Stimulated activated CD4-positive, alpha-beta T cell treated with anti-CD3 and anti-CD28 coated beads, Interleukin-12 subunit alpha, Interleukin-12 subunit beta, amount 100 ng/mL, for 4 hours (primary cell): ENCODE measurements at places on chromosomes 6 and 20.

- DNase-seq = no peak
Measured at GRCh38 chr20:10696650-10697049, 22.9 kb upstream of the JAG1 start.

- DNase-seq = no peak
Measured at GRCh38 chr6:139586273-139586672, 211.8 kb upstream of the CITED2 start.

DNA sequence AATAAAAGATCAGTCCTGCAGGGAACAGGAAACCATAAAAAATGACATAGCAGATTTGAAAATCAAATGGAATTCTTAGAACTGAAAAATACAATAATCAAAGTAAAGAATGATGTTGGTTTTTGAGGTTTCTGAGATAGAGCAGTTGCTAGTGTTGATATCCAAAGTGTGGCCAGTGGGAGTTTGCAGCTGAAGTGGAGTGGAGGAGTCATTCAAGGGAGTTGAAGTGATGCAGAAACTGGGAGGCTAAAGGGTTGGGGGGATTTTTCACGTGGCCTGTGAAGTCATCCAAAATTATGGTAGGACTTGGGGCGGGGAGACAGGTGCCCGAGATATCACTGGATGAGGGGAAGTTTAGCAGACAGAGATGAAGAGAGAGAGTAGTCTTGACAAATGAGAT, 123.6 kb downstream of the CDC5L start:
- no peak for DNase-seq

GRCh38 chr20:3190681-3191111, 13.8 kb downstream of the DDRGK1 start:
- DNase-seq = no peak
